Left lung (tissue), 14 donors: ENCODE measurements at places on chromosomes 3 and 15. TPM values are rescaled to one million over a fixed set of nuclear protein-coding genes. Genes with fewer than 3 reads are reported as not detected.
A peak's percentile ranks its signal among the peaks of the same experiment; 100 is the strongest.

The SIAH2 gene
- 22.5 TPM for polyA plus RNA-seq

The SSR3 gene
- 122 TPM for polyA plus RNA-seq

- DNase-seq: no peak
Observed at GRCh38 chr15:69828181-69828828, 269.4 kb downstream of the TLE3 start.

- no peak for DNase-seq
Observed at GRCh38 chr3:8112587-8112986, 389.0 kb upstream of the LMCD1 start.

DNA sequence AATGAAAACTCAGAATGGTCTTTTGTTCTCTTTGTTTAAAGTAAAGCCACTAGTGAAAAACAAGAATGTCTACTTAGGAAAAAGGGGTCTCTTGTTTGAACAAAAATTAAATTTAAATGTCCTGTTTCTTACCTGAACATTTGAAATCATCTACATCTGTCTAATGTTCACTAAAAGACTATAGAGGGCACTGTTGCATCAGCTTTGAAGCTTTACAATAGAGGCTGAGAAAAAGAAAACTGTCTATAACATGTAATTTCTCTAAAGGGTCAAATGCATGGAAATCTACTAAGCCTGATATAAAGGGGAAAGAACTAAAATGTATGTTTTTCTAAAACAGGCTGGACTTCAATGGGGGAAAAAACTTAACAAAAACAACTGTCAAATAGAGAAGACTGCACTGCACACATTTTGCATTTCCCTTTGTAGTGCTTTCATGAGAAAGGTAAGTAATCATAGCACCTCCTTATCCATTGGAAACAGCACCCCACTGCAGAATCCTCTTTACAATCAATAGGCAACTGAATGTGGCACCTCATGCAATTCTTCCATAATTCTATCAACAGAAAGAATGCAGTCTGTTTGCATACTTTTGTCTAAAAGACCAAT lies 26.3 kb downstream of the DPH6 start:
- peak; percentile 33 for DNase-seq

DNA sequence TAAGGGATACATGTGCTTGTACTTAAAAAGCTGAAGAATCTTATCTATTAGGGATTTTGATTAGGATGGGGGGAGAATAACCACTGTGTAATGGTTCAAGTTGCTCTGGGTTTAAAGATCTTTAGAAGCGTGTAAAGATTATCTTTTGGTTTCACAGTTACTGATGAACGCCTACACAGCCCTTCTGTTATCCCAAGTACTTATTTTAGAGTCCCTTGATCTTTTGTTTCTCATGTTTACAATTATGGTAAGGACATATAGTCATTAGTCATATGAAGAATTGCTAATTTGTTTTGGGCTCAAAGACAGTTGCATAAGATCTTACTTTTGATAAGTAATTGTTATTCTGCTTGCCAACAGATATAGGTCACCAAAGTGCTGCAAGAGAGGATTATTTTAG lies 160.1 kb downstream of the PLCL2 start:
- DNase-seq: no peak

- DNase-seq: no peak
Observed at GRCh38 chr15:64461721-64462162, 1.4 kb downstream of the ZNF609 start.

DNA sequence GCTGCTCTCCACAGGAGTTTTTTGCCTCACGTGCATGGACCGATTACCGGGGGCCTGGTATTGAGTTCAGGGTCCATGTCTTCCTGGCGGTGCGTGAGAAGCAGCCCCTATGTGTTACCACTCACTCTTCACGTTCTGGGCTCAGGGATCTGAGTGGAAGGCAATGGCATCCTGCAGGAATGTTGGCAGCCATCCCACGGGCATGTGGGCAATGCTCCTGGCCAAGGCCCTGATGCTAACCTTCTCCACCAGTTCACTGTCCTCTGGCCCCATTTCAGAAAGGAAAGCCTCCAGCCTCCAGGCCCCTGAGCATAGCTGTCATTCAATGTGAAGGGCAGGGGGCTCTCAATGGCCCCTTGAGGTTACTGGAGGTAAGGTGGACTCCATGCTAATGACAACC lies 43.0 kb upstream of the KY start:
- no peak for DNase-seq
